Osteocyte (in vitro differentiated cells): ENCODE measurements at places on chromosomes 16 and 17. TPM values are rescaled to one million over a fixed set of nuclear protein-coding genes. Genes with fewer than 3 reads are reported as not detected.
A peak's percentile ranks its signal among the peaks of the same experiment; 100 is the strongest.

Gene KRT222
- not detected in 2 replicates for total RNA-seq

Gene SMPD3
- not detected in 2 replicates for total RNA-seq

Gene SIRT7
- total RNA-seq, result 18.8 and 20.9 TPM in 2 replicates

Gene STH
- not detected in 2 replicates for total RNA-seq

Gene CLEC19A
- total RNA-seq, result not detected in 2 replicates

Gene TPSD1
- not detected in 2 replicates for total RNA-seq

Gene MT1M
- total RNA-seq, result 0.44 and 1.2 TPM in 2 replicates

Gene CCDC200
- total RNA-seq, result not detected in 2 replicates

Gene ABCC3
- 0.37 and 0.73 TPM in 2 replicates for total RNA-seq

Gene CCL1
- total RNA-seq, result not detected in 2 replicates

Gene NPIPA8
- total RNA-seq, result 0.39 and 0.56 TPM in 2 replicates

Gene EVI2A
- not detected in 2 replicates for total RNA-seq

Gene DNAAF8
- total RNA-seq, result 1.2 and 1.7 TPM in 2 replicates

Gene KRTAP9-1
- not detected in 2 replicates for total RNA-seq

DNA sequence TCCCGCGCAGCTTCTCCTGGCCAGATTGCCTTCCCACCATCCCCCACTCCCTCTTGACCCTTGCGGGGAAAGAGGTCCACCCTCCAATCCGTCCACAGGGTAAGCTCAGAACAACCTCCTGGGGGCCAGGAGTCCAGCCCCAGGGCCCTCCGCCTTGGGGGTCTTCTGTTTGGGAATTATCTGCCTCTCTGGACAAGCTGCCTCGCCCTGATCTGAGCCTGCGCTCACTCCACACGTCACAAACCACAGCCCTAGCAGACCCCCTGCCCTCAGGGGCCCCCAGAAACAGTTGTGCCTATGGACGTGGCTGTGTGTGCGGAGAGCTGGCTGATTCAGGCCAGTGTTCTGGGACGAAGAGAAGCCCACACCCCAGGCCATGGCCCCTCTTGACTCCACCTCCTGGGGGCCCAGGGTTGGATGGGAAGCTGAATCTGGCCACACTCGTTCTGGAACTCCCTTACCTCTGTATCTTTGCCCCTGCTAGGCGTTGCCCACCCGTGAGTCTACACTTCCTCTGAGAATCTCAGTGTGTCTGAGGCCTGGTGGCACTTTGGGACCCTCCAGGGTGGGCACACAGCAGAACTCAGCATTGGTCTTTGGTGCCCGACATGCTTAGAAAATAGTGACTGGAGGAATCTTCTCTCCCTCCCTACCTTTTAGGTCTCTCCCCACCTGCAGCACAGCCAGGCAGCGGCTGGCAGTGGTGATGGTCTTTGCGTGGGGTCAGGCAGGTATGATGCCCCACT lies 119.9 kb upstream of the SMURF2 start:
- no peak for DNase-seq

DNA sequence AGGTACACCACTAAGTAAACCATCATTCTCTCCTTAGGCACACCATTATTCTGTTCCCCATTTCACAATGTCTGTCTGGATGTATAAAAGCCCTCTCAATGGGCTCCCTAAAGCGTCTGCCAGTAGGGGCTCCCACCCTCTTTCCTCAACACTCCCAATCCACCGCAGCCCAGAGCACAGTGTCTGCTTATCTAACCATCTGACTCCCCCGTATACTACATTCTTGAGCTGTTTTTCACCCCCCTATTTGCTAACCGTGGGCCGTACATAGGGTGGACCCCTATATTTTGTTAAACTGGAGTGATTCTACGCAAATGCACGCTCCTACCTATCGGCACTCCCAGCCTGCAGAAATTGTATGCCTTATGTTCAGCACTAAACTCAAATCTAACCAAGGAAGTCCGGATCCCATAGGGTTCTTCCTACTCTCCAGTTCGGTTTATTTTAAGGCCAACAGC lies 685 bp upstream of the PSMD3 start:
- DNase-seq, result no peak

DNA sequence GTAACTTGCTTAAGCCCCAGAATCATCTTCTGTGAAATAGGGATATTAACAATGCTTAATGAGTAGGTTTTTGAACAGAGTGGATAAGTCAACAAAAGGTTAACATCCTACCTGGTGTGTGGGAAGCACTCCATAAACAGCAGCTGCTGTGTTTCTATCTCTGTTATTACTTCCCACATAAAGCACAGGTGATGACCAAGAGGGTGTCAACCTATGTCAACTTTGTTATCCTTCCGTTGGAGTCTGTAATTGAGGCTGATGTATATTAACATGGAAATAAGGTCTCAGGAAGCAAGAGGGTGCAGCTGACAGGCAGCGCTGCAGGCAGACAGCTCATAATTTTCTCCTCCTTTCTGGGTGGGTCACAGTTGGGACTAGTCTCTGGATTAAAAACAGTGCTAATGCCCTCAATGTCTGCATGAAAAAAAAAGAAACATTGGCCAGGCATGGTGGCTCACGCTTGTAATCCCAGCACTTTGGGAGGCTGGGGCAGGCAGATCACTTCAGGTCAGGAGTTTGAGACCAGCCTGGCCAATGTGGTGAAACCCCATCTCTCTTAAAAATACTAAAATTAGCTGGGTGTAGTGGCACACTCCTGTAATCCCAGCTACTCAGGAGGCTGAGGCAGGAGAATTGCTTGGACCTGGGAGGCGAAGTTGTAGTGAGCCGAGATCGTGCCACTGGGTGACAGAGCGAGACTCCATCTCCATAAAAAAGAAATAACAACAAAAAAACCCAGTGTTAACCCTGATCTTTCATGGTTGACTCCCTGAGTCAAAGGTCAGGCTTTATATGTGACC lies 269.6 kb downstream of the SNX29 start:
- DNase-seq, result no peak

DNA sequence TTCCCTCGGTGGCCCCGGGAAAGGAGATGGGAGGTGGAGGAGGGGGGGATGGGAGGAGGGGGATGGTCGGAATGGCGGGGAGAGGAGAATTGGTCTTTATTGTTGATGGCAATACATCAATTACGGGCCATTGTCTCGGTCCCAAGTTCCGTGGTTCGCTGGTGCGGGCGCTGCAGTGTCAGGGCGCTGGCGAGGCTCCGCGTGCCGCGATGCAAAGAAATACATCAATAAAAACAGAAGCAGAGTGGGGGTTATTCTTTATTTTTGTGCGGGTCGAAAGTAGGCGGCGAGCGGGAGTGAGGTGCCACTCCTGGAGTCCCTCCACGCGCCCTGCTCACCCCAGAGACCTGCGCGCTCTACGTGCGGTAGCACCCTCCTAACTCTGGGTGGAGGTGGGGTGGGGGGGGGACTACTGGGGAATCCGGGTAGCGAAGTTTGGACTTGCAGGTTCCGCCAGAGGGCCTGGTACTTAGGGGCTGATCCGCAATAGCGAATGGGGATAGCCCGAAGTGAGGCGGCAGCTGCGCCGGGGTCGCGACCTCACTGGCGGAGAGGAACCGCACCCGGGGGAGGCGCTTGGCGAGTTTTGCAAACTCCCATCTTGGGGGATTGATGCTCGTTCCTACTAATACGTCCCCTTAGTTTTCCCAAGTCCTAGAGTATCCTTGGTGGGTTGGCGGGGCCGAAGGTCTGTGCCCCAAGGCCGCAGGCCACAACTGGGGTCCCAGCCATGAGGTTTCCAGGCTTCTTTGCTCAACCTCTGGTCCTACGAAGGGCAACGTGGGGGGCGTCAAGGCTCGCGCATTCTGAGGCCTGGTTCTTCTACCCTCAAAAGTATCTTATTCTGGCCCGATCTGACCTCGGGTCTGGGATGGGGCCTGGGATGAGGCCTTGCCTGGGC lies 3.5 kb upstream of the SALL1 start:
- DNase-seq, result peak; percentile 57

DNA sequence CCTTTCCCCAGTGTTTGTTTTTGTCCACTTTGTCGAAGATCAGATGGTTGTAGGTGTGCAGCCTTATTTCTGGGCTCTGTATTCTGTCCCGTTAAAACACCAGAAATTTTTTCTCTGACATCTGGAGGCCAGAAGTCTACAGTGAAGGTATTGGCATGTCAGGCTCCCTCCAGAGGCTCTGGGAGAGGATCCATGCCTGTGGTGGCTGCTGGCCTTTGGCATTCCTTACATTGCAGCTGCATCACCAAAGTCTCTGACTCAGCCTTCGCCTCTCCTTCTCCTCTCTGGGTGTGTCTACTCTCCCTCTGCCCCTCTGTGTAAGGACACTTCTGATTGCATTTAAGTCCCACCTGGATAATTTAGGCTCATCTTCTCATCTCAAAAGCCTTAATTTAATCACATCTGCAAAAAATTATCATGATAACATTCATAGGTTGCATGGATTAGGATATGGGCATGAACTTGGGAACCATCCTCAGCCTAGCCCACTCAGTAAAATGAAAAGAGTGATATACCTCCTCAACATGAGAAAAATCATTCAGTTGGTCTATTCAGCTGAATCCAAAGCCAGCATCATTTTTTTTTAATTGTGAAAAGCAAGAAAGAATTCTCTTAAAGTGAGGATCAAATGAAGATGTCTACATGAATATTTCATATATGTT lies 78.0 kb downstream of the MAP2K6 start:
- no peak for DNase-seq

- no peak for DNase-seq
Measured at GRCh38 chr16:66039793-66040192, 326.7 kb upstream of the CDH5 start.

GRCh38 chr16:66130296-66130905 lies 236.1 kb upstream of the CDH5 start:
- no peak for DNase-seq

DNA sequence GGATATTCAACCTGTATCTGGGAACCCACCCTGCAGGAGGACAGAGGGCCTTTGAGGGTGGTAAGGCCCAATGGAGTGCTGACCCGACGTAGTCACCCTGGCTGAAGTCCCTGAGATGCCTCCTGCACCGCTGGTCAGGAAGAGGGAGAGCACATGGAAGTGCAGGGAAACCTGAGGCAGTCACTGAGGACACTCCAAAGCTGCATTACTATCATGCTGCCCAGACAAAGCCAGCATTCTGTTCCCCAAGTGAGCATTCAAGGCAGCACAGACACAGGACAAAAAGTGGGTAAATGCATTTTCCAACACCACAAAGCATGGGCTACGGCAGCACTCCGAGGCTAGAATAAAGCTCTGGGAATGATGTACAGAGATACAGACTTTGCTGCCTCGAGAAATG lies 46.8 kb upstream of the BCAR1 start:
- DNase-seq, result no peak

- no peak for DNase-seq
Measured at GRCh38 chr17:57861790-57862693, 12.2 kb upstream of the MRPS23 start.

DNA sequence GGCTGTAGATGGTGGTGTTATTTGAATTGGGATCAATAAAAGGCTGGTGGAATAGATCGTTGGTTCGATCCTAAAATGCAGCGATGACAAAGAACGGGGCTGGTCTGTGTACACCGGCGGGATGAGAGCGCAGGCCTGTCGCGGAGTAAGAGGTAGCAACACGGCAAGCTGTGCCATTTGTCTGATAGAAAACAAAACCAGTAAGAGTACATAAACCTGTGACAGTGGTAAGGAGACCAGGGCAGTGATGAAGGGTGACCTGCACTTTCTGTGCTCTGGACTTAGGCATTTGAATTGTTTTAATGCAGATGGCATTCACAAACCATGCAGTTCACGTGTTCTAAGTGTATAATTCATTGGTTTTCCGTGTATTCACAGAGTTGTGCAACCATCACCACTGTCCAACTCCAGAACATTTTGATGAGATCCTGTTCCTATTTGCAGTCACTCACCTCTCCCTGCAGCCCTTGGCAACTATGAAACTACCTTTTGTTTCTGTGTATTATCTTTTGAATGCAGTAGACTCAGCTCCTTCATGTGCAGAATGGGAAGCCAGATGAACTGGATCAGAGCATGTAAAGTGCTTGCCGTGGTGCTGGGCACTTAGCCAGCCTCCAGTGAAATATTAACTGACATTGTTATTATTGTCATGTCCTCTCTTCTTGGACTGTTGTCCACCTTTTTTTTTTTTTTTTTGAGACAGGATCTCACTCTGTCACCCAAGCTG lies 286.1 kb downstream of the SNX29 start:
- DNase-seq, result no peak

GRCh38 chr17:13321951-13322701 lies 279.6 kb downstream of the HS3ST3A1 start:
- DNase-seq, result no peak

GRCh38 chr16:83713597-83713996 lies 94.2 kb upstream of the HSBP1 start:
- DNase-seq, result no peak

- DNase-seq, result no peak
Measured at GRCh38 chr16:1451702-1452392, 7.5 kb upstream of the CCDC154 start.

GRCh38 chr16:4183237-4184037 lies 58.4 kb downstream of the SRL start:
- DNase-seq, result peak; percentile 100

DNA sequence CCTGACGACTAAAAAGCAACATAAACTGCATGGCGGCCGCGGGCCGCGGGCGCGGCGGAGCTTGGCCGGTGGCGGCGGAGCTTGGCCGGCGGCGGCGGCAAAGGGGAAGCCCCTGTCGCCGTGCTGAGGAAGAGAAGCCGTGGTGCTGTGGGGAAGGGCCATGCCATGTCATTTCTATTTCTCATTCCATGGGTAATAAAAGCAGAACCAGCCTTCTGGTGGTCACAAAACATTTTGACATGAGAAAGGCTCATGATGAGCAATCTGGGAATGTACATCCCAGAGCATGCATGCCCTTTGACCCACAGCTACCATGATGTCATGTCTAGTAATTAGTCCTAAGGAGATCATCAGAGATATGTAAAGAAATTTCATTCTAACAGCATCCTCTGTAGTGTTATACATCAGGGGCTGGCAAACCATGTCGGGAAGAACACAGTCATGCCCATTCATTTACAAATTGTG lies 23.9 kb upstream of the HEATR6 start:
- no peak for DNase-seq

GRCh38 chr17:34793231-34793908 lies 167.9 kb downstream of the CCT6B start:
- DNase-seq, result no peak

DNA sequence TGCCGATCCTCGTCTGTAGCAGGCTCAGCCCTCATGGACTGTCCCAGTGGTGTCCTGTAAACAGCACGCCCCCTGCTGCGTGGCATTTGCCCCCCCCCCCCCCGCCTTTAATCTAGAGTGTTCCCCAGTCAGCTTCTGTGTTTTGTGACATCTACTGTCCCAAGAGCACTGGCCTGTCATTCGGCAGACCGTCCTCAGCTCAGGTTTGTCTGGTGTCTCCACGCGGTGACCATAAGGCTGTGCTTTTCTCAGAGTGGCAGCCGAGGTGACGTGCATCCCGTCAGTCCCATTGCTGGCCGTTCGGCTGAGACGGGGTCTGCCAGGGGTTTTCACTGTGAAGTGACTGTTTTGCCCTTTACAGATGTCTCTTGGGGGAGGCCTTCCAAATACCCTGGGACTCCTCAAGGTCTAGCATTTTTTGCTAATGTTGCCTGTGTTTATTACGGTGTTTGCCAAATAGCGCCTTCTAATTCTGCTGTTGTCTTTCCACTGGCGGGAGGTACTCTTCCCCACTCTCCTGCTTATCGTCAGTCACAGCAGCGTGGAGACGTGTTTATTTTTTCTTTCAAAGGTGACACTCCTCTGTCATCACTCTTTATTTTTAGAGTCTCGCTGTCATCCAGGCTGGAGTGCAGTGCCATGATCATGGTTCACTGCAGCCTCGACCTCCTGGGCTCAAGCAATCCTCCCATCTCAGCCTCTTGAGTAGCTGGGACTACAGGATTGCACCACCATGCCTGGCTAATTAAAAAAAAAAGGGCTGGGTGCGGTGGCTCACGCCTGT lies 5.7 kb upstream of the MRPL12 start:
- DNase-seq, result no peak

- DNase-seq, result no peak
Measured at GRCh38 chr16:8686031-8686621, 11.7 kb downstream of the ABAT start.
